Bronchial smooth muscle cell (primary cell): ENCODE measurements at places on chromosomes 6 and 20. TPM values are rescaled to one million over a fixed set of nuclear protein-coding genes. Genes with fewer than 3 reads are reported as not detected.

Gene HLA-DRB5
- not detected in 2 replicates for total RNA-seq

Gene PSORS1C2
- not detected in 2 replicates for total RNA-seq

Gene EPPIN
- total RNA-seq = not detected in 2 replicates

Gene SLC22A3
- total RNA-seq = under 0.01 and 0.09 TPM in 2 replicates

Gene CPXM1
- total RNA-seq = 0.47 and 1.0 TPM in 2 replicates

Gene SNAI1
- 0.09 and 0.47 TPM in 2 replicates for total RNA-seq
